Stimulated activated CD8-positive, alpha-beta memory T cell treated with anti-CD3 and anti-CD28 coated beads, Interleukin-7, amount 100 ng/mL, for 48 hours (primary cell): ENCODE measurements at places on chromosomes 7 and 10.

GRCh38 chr7:134327896-134328295, 11.2 kb upstream of the SLC35B4 start:
- peak; percentile 8 for DNase-seq

DNA sequence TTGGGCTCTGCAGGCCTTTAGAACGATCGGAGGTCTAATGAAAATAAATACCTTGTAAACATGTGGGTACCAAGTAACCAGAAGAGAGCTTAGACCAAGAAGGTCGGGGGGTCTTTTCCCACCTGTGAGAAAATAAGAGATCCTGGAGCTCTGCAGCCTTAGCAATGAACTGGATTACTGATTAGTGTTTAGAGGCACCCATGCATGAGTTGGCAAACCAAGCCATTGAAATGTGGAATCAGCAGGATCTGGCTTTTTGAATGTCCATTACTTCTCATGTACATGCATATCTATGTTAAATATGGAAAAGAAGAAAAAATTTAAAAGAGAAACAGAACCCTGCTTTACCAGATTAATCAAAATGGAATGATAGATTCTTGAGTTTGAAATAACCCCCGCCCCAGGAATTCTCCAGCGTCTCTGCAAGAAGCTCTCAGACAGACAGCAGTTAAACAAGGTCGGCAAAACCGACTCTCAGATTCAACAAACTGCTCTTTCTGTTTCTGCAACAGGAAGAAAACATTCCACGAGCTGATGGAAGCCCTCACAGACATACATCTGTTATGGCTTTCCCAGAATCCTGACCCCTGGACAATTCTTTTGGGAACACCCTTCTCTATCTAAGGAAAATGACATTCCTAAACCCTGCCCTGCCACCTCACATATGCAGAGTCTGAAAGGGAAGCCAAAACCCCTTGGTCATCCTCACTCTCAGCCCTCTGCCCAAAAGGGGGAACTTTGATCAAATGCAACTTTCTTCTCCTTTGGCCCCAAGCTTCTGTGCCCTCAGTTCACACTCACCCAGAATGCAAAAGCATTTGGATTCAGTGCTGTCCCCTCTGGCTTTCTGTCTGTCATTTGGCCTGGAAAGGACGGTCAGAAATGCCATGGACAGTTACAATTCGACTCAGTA, 78.7 kb upstream of the EN2 start:
- DNase-seq, result no peak

DNA sequence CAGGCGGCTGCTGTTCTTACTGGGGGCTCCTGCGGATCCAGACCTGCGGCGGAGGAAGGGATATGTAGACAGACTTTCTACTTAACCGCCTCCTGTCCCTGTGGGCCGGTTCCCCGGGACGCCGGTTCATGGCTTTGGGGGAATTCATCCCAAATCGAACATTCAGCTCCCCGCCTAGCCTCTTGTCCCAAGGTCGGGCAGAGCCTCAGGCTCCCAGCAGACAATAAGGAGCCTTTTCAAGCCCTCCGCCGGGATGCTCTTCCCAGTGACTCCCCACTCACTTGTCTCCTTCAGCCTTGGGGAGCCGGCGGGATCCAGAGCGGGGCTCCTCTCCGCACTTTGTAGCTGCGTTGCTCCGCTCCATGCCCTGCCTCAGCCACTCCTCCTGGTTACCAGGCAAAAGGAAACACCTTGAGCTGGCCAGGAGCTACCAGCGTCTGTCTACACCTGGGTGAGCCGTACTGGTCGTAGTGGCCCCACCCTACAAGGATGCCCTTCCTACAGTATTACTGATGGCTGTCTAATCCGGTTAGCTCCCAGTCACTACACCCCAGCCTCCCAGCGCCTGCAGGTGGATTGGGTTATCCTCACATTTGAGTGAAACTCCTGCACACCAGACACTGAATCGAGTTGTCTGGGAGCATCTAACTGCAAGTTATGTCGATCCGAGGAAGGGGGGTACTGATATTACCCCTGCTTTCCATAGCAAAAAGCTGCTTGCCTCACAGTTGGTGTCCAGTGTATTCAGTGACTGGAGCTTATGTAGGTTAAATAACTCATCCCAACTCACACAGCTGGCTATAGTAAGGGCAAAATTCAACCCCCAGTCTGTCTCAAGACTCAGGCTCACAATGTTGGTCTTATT, at the start of gene C10orf95:
C10orf95 (minus strand) TSS at position 439 of the 865 bp plus-strand sequence. CDS start 450 bp downstream, outside the sequence.
- no peak for DNase-seq

DNA sequence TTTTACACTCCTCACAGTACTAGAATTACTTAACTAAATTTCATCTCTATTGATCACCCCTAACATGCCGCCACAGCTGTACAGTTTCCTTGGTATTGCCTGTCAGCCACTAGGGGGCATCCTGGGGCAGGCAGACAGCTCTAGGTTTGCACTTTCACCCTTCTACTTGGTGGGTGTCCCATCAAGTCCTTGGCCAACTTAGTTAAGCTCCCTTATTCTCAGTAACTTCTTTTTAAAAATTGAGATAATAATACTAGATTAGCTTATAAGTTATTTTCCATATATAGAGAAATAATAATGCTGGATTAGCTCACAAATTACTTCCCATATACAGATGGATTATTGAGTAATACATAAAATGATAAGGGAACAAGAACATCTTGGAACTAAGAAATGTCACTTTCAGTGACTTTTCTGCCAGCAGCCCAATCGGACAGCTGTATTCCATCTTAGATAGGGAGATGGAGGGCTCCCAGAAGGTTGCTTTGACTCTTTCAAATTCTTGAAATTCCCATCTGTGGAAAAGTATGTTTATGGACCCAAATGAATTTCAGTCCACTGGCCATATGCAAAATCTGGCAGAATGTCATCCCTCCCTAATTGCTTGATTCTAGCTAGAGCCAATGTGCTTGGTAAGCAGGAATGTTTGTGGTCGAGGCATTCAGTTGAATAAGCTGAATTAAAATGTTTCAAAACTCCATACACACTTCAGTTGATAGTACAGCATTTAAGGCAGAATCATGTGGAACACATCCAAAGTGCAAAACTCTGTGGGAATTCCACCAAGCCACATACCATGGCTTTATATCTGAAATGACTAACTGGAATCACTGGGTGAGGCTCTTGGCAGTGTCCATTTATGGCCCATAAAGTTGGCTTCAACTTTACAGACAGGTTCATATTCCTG, 309.7 kb downstream of the CSTF2T start:
- DNase-seq, result peak; percentile 2

DNA sequence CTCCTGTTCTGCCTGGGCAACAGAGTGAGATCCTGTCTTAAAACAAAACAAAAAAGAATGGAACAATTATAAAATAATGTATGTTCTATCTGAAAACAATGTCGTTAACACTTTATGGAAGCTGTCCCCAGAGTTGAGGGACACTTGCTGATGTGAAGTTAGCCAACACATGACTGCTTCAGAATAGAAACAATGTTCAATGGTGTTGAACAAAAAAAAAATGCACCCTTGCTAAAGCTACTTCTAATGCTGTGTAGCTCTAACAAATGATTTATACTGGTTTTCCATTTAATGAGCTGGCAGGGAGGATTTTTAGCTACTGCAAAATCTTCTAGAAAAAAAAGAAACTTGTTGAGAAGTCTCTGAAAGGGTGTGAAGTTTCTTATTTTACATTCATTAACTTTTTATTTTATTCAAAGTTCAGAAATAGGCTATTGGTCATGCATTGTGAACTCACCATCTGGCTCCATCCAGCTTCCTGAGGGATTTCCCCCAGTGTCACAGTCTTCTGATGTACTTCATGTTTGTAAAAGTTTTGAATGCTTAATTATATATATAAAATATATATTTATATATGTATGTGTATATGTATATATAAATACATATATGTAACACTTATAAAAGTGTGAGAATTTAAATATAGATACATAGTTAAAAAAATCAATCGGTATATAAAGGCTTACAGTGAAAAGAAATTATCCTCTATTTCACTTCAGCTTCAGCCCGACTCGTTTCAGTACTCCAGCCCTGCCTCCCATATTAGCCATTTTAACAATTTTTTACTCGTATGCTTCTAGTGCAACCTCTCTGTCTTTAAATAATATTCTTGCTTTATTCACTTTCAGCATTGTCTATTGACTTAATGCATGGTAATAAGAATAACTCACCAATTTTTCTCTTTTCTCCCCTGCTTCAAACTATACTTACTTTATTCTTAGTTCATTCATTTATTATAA, 35.0 kb downstream of the HDAC9 start:
- no peak for DNase-seq

DNA sequence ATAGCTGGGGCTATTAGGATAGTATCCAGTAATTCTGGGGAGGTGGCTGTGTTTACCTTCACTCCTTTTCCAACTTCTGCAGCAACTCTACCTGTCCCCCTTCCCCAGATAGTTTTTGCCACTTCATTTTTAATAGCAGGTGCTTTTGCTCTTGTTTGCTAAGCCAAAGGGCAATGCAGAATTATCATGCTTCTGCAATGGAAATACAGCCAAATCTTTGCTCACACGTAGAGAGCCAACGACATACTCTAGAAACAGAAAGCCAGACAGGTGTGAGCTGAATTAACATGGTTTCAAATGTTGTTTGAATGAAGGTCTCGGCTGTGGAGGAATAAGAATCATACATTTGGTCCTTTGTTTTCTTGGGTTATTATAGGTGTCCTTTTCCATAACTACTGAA, 14.4 kb downstream of the PLEKHS1 start:
- DNase-seq, result no peak

DNA sequence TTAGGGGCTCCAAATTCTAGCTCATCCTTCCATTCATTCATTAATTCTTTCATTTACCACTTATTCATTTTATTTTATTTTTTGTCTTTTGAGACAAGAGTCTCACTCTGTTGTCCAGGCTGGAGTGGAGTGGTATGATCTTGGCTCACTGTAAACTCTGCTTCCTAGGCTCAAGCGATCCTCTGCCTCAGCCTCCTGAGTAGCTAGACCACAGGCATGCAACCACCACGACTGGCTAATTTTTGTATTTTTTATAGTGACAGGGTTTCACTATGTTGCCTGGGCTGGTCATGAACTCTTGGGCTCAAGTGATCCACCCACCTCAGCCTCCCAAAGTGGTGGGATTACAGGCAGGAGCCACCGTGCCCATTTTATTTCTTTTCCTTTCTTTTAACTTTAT, 31.6 kb downstream of the FGF8 start:
- DNase-seq, result no peak
